T-helper 17 cell (primary cell): ENCODE measurements at places on chromosomes 6 and 20. TPM values are rescaled to one million over a fixed set of nuclear protein-coding genes. Genes with fewer than 3 reads are reported as not detected.

GRCh38 chr6:79734374-79734773, 103.2 kb downstream of the SH3BGRL2 start:
- no peaks in the 10 kb centered on the region for H3K4me1 ChIP-seq
- DNase-seq = no peak
- H3K36me3 ChIP-seq = peaks cover 2% of the 10 kb centered on the region

RAB23 gene
- 0.35 TPM for total RNA-seq

- H3K36me3 ChIP-seq = peaks cover 8% of the 10 kb centered on the region
- H3K4me3 ChIP-seq = no peak overlapping the region
- H3K4me1 ChIP-seq = peaks cover 5% of the 10 kb centered on the region
These were observed 56.7 kb downstream of the SNX5 start for GRCh38 chr20:17911927-17912326.

- DNase-seq = no peak
- H3K27ac ChIP-seq = no peak overlapping the region
These were observed 187.9 kb upstream of the COL21A1 start for GRCh38 chr6:56435326-56435725.

- peaks cover 9% of the 10 kb centered on the region for H3K4me1 ChIP-seq
- DNase-seq = no peak
- no peaks in the 10 kb centered on the region for H3K27me3 ChIP-seq
- no peaks in the 10 kb centered on the region for H3K36me3 ChIP-seq
- no peak overlapping the region for H3K27ac ChIP-seq
- no peak overlapping the region for H3K4me3 ChIP-seq
These were observed 30.1 kb upstream of the MBOAT1 start for GRCh38 chr6:20242397-20242796.

MRAP2 gene
- total RNA-seq = not detected

DNA sequence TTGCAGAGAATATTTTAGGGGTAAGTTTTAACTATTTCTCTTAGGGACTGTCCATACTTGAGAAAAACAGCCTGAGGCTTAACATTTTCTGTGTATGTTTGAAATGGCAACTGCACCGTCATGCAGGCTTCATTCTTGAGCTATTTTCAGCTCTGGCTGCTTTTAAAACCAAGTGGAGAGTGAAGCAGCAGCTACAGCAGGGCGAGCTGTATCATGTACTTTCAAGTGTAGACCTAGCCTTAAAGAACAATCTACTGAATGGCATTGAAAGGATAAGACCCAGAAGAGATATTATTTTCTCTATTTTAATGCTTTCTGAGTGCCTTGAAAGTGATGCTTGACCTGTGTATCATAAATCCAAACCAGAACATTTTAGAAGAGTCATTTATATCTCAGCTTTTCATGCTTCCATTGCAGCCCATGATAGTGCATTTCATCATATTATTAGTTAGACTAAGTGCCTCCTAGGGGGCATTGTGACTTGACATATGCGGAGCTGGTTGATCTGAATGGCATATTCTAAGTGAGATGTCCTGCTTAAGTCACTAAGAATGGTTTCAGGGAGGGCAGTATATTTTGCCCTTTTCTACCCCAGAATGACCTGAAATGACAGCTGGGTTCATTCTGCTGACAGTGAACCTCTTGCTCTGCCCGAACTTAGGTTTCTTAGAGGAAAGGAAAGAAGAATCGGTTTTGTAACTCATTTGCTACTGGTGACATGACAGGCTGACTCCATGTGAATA, 85.3 kb downstream of the NKAIN2 start:
- no peaks in the 10 kb centered on the region for H3K36me3 ChIP-seq
- no peak overlapping the region for H3K4me3 ChIP-seq
- H3K4me1 ChIP-seq = no peaks in the 10 kb centered on the region

BPIFB6 gene
- total RNA-seq = not detected

GRCh38 chr6:82022614-82023129, 224.9 kb downstream of the IBTK start:
- H3K27ac ChIP-seq = no peak overlapping the region
- H3K36me3 ChIP-seq = no peaks in the 10 kb centered on the region
- no peaks in the 10 kb centered on the region for H3K4me1 ChIP-seq
- no peak overlapping the region for H3K4me3 ChIP-seq

DNA sequence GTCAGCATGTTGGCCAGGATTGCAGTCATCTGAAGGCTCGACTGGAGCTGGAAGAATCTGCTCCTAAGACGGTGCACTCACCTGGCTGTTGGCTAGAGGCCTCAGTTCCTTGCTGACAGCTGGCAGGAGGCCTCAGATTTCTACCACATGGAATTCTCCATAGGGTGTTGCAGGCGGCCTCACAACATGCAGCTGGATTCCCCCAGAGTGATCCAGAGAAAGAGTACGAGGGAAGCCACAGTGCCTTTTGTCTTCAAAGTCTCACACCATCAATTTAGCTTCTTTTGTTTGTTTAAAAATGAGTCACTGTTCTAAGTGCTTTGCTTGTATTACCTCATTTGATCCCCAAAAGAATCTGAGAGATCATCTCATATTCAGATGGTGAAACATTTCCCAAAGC, 65.5 kb upstream of the FYN start:
- H3K36me3 ChIP-seq = no peaks in the 10 kb centered on the region
- no peaks in the 10 kb centered on the region for H3K27me3 ChIP-seq
- H3K27ac ChIP-seq = no peak overlapping the region
- no peaks in the 10 kb centered on the region for H3K4me1 ChIP-seq
- no peak for DNase-seq

DNA sequence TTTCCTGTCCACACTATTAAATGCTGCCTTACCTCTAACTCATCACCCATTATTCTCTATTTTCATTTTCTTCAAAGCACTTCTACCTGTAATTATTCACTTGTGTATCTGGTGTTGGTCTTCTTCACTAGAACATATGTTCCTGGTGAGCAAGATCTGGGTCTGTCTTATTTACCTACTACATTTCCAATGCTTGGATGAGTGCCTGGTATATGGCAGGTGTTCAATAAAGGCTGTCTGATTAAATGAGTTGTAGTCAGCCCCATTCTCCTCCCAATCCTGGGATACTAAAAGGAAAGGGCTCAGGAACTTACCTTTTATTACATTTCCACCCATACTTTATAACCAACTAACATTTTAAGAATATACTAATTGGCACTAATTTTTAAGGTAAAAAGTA, 61.0 kb downstream of the CEP162 start:
- no peak overlapping the region for H3K4me3 ChIP-seq
- H3K27ac ChIP-seq = no peak overlapping the region
- H3K4me1 ChIP-seq = no peaks in the 10 kb centered on the region
- peaks cover 12% of the 10 kb centered on the region for H3K36me3 ChIP-seq
- DNase-seq = no peak
- H3K27me3 ChIP-seq = no peaks in the 10 kb centered on the region

DNA sequence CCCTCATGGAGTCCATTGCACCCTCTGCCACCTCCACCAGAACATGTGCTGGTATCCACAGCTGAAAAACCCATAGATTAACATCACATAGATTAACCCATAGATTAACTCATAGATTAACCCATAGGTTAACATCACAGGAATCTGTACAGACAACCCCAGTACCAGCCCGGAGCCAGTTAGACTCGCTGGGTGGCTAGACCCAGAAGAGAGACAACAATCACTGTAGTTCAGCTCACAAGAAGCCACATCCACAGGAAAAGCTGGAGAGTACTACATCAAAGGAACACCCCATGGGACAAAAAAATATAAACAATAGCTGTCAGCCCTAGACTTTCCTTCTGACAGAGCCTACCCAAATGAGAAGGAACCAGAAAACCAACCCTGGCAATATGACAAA, 25.1 kb downstream of the SERPINB9 start:
- peak overlapping the region; percentile 84 for H3K27ac ChIP-seq
- no peak for DNase-seq
- peak overlapping the region; percentile 94 for H3K4me3 ChIP-seq
- H3K4me1 ChIP-seq = peaks cover 65% of the 10 kb centered on the region
- no peaks in the 10 kb centered on the region for H3K27me3 ChIP-seq

C6orf15 gene
- total RNA-seq = not detected

DNA sequence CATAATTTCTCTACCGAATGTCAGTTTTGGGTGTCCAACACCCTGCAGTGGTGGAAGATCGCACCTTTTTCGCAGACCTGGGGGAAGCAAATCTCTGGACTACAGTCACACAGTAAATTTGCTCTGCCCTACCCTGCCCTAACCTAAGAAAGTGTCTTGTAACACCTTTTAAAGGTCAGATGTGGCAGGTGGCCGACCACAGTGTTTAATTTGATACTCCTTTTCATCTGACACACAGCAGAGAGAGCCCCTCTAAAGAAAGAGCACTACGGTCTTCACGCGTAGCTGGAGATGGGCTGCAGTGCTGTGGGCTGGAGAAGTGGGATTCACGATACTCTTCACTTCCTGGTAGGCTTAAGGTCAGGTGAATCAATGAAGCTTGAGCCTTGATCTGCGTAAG, 109.9 kb downstream of the TMEM242 start:
- DNase-seq = no peak
- H3K27me3 ChIP-seq = no peaks in the 10 kb centered on the region
- peaks cover 6% of the 10 kb centered on the region for H3K4me1 ChIP-seq
- no peaks in the 10 kb centered on the region for H3K36me3 ChIP-seq
- no peak overlapping the region for H3K4me3 ChIP-seq

DNA sequence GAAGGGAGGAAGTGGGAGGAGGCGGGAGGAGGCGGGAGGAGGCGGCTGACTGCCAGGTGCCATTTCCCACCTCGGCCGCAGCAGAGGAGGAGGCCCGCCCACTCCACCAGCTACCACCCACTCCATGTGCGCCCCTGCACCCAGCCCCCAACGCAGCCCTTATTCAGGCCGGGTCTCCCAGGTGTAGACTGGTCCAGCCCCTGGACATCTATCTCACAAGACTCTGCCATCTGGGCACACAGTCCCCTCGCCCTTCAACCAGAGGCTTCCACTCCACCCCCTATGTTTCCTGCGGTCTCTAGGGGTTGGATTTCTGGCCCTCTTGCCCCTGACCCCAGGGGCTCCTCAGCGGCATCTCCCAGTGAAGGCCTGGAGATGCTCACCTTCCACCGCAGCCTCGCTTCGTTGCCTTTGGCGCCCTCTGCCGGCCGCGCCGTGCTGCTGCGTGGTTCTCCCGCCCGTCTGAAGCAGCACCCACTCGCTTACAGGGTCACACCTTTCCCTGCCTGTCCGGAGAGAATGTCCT, 32.6 kb upstream of the FAM83D start:
- H3K4me1 ChIP-seq = peaks cover 35% of the 10 kb centered on the region
- peaks cover 11% of the 10 kb centered on the region for H3K36me3 ChIP-seq
- peak overlapping the region; percentile 95 for H3K27ac ChIP-seq
- H3K4me3 ChIP-seq = peak overlapping the region; percentile 86

BPIFB4 gene
- total RNA-seq = not detected

GRCh38 chr6:29097803-29098202, 1.5 kb upstream of the OR2J1 start:
- H3K4me3 ChIP-seq = no peak overlapping the region
- H3K27ac ChIP-seq = no peak overlapping the region
- no peaks in the 10 kb centered on the region for H3K36me3 ChIP-seq
- peaks cover 29% of the 10 kb centered on the region for H3K27me3 ChIP-seq
- H3K4me1 ChIP-seq = no peaks in the 10 kb centered on the region

MOG gene
- total RNA-seq = not detected

- H3K4me1 ChIP-seq = peaks cover 61% of the 10 kb centered on the region
- no peak for DNase-seq
- peak overlapping the region; percentile 95 for H3K27ac ChIP-seq
- H3K27me3 ChIP-seq = no peaks in the 10 kb centered on the region
- H3K4me3 ChIP-seq = peak overlapping the region; percentile 83
These were observed 90.5 kb downstream of the SAMD3 start for GRCh38 chr6:130132286-130132701.

GRCh38 chr6:96923871-96924493, 546 bp upstream of the KLHL32 start:
- H3K4me3 ChIP-seq = peak overlapping the region; percentile 93
- H3K36me3 ChIP-seq = peaks cover 6% of the 10 kb centered on the region
- peaks cover 28% of the 10 kb centered on the region for H3K4me1 ChIP-seq
- no peak for DNase-seq
- H3K27ac ChIP-seq = peak overlapping the region; percentile 98

CAGE1 gene
- total RNA-seq = 0.60 TPM

PRKN gene
- 8.4 TPM for total RNA-seq

DNA sequence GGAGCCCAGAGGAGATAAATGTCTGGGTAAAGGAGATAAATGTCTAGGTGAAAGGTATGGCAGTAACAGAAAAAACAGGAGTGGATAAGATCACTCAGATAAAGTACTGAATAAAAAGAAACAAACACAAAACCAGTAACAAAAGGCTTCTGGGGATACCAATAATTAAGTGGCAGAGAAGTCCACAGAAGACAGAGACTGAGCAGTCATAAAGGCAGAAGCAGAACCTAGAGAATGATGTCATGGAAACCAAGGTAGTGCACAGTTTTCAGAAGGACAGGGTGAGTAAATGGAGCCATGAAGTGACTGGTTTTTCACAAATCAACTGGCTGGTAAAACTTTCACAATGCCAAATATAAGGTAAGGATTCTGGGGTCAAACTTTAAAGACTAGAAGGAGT, 80.9 kb upstream of the PLN start:
- H3K4me1 ChIP-seq = no peaks in the 10 kb centered on the region
- H3K36me3 ChIP-seq = peaks cover 21% of the 10 kb centered on the region
- H3K27me3 ChIP-seq = no peaks in the 10 kb centered on the region
- no peak for DNase-seq
- H3K27ac ChIP-seq = no peak overlapping the region
- H3K4me3 ChIP-seq = no peak overlapping the region

DNA sequence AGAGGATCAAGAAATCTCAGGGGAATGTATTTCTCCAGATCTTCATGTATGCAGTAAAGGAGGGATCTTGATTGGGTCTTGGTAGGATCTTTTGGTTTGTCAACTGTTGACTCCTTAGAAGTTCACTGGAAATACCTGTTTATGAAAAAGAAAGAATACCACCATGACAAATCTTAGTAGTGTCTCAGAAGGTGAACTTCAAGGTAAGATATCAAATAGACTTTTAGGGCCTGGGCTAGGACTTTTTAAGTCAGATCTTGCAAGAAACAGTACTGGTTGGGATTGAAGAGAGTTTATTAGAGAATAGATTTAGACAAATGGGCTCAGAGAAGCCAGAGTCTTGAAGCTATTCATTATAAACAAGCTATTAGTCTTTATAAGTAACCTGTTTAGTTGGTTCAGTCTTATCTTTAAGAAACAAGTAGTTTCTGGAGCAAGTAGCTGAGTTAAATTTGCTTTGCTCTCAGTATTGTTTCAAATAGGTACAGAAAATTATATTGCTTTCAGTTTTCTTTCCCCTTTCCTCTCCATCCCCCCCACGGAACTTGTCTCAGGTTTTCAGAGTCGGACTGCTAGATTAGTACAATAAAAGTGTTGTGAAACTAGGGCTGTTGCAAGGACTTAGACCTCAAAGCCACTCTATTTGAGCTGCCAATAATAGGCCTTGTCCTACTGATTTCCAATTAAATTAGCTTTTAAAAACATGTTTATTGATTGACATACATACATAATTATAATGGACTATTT, 529.1 kb upstream of the CITED2 start:
- no peak overlapping the region for H3K4me3 ChIP-seq
- peaks cover 7% of the 10 kb centered on the region for H3K4me1 ChIP-seq
- peaks cover 7% of the 10 kb centered on the region for H3K27me3 ChIP-seq
- DNase-seq = no peak
- H3K27ac ChIP-seq = peak overlapping the region; percentile 22

PGC gene
- not detected for total RNA-seq

GRCh38 chr6:92719773-92720172, 699.6 kb downstream of the EPHA7 start:
- H3K4me1 ChIP-seq = no peaks in the 10 kb centered on the region
- H3K27me3 ChIP-seq = no peaks in the 10 kb centered on the region
- H3K27ac ChIP-seq = no peak overlapping the region
- DNase-seq = no peak
